ENCODE measurements at places on chromosomes 3 and 15.

- DNase-seq: no peak
Observed at GRCh38 chr3:194150252-194150934, 14.4 kb downstream of the HES1 start.

DNA sequence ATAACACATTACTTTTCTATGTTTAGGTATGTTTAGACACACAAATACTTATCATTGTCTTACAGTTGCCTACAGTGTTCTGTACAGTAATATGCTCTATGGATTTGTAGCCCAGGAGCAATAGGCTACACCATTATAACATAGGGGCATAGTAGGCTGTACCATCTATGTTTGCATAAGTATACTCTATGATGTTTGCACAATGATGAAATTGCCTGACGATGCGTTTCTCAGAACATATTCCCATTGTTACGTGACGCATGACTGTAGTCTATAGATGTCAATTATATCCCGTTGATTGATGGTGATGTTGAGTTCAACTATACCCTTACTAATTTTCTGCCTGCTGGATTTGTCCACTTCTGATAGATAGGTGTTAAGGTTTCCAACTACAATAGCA is 139.4 kb upstream of the PFN2 start:
- DNase-seq: no peak

- DNase-seq: no peak
Observed at GRCh38 chr15:70088887-70089691, 8.6 kb downstream of the TLE3 start.

DNA sequence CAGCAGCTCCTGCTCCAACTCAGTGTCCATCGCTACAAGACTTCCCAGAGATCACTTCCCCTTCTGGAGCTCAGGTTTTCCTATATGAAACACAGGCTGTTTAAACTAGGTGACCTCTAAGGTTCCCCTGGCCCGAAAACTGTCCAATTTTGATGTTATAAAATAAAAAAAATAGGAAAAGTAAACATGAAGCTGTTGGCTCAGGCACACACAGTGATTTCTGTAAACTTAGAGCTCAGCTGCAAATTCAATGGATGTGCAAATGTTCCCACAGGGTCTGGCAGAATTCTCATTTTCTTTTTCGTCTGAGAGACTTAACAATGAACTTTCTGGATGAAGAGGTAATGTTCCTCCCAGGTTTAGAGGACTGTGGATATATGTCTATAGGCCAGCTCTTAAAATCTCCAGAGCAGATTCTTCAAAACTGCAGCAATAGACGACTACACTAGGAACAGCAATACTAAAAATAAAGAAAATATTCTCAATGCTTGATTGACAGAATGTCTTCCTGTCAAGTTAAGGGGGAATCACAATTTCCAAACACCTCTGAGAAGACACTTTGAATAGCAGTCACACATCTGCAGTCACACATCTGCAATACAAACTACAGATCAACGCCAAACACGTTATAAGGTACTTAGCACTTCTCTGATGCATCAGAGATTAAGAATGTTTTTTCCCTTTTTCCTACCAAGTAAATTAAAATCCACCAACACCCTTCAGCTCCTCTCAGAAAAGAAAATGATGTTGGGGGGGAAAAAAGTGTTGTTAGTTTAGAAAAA is 2.8 kb downstream of the NUP210 start:
- DNase-seq: no peak

- DNase-seq: no peak
Observed at GRCh38 chr15:68384451-68385239, 47.3 kb downstream of the ITGA11 start.

GRCh38 chr3:111482574-111482973 is 59.4 kb upstream of the CD96 start:
- DNase-seq: no peak

- no peak for DNase-seq
Observed at GRCh38 chr15:80931721-80932512, 57.7 kb downstream of the MESD start.
